ENCODE measurements at places on chromosomes 4 and X.

DNA sequence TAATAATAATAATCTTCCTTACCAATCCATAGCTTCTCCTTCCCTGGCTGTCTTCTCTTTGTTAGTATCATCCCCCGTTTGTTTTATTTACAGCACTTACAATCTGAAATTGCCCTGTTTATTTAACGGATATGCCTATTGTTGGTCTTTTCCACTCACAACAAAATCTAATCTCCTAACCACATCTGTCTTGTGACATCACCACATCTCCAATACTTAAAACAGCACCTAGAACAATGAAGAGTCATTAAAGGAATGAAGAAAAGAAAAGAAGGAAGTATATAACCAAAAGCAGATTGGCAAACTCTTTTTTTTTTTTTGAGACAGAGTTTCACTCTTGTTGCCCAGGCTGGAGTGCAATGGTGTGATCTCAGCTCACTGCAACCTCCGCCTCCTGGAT is 38.7 kb upstream of the JADE1 start:
- no peak for DNase-seq

DNA sequence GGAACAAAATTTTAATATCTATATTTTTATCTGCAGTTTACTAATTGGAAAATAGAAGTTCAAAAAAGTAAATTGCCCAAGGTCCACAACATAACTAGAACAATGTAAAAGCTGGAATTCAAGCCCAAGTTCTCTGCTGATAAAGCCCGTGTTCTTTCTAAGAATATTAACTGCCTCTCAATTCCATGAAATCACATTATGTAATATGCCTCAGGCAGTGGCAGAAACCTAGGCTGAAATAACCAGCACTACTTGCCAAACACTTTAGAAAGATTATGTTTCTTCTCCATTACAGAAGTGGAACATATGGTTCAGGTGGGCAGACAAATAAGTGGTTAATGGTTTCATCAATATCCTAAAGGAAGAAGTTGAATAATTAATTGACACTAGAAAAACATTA is 56.7 kb upstream of the ADGRL3 start:
- no peak for DNase-seq

GRCh38 chr4:40349561-40350198 is 14.5 kb downstream of the CHRNA9 start:
- no peak for DNase-seq

DNA sequence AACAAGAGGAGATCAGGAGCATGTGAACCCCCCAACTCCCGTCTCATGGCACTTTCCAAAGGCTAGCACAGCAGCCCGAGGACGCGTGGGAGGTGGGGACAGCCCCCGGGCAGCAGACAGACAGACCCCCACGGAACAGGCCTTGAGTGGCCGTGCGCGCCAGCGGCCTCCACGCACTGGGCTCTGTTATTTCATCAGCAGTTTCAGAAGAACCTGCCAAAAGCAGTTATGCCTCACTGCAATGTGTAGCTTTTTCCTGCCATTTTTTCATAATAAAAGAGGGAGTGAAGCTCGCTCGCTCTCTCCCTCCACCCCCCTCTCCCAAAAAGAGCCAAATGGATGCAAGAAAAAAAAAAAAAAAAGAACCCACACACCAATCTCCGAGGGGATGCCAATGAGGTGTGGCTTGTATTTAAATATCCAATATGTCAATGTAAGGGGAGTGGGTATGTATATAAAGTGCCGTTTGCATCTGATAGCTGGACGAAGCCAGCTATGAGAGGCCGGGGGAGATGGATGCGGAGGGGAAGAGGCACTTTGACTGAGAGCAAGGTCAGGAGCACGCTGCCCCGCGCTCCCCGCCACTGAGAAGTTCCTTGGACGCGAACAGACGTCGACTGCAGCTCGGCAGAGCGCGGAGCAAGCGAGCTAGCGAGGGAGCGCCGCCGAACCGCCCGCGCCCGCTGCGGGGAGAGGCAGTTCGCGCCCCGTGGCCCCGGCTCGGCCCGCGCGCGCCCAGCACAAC is at the start of gene FGF16:
Gene FGF16, plus strand, starts transcription at position 482 of the 745 bp plus-strand sequence. CDS start 286 bp downstream, outside the sequence.
- no peak for DNase-seq

DNA sequence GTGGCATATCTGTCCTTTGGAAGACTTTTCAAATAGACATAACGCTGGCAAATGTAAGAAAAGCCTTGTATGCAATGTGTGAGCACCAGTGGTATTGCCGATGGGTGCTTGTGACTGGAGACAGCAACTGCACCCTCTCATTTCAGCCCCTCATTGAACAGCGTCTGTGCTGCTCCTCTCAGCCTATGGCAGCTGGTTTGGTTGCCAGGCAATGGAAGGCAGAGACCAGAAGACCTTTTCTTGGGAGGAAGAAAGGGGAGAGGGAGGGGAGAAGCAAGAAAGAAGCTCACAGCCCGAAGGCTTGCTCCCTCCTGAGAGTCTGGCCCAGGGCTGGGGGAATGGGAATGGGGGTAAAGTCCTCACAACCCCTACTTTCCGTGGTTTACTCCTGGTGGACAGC is 20.2 kb downstream of the ZCCHC13 start:
- DNase-seq, result no peak

DNA sequence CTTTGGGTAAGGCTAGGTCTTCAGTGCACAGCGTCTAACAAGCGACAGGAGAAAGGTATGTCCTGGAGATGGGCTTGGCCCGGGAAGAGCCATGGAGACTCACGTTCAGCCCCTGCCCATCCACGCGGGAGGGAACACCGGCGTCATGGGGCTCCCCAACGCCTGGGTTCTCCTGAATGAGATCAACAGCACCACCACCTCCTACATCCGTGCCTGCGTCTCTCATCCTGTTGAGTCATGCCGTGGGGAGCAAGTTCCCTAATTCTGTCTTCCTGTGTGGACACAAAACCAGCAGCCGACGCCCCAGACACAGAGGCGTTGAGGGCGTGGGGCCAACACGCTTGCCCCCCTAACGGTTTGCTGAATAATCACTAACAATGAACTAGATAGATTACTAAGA is 20.1 kb upstream of the IL3RA start:
- DNase-seq, result no peak

DNA sequence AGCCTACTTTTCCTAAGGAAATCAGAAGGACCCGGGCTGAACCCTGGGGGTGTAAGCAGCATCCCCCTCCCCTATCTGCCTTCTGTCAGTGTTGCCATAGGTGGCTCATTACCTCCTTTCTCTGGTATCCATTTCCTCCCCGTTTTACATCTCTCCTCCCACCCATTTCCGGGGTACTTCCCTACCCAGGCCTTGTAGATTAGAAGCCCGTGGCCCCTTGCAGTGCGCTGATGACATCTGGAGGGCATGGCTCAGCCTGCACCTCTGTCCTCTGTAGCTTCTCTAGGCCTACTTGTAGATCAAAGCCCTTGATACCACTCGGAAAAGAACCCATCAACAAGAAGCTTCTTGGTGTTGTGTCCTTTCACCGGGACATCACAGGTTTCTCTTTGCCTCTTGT is 71.8 kb downstream of the NBDY start:
- DNase-seq, result peak; percentile 30

DNA sequence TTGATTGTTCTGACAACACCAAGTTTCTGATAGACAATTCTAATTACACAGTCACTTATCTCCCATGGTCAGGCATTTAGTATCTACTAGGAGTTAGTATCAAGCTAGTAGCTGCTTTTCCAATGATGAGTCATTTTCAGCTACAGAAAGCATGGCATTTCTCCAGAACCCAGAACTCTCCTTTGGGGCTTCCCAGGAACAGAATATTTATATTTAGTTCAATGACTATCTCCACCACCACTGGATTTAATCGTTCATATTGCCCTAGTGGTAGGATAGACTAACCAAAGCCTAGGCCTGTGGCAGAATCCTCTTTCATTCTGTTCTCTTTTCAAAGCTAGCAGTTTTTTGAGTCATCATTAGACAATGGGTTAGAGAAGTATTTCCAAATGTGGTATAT is 569.4 kb downstream of the GABRG1 start:
- DNase-seq, result no peak

All from activated CD4-positive, alpha-beta T cell treated with anti-CD3 and anti-CD28 coated beads for 1 hour (primary cell).